OCI-M1 (cell line): ENCODE measurements at places on chromosomes 12 and 14.
A peak's percentile ranks its signal among the peaks of the same experiment; 100 is the strongest.

DNA sequence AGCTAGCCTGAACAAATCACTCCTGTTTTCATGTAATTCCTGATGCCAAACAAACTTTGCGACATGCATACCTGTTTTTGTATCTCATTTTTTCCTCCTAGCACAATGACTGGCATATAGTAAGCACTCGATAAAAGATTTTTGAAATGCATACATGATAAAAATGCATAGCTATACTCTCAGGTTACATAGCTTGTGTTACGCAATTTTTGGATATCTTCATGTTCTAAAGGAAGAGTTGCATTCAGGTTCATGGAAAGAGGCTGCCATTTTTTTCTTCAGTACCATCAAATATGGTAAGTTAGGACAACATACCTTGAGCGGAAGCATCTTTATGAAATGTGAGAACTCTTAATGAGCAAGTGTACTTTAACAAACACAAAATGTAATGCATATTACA lies 284.8 kb upstream of the DIO2 start:
- DNase-seq = no peak

DNA sequence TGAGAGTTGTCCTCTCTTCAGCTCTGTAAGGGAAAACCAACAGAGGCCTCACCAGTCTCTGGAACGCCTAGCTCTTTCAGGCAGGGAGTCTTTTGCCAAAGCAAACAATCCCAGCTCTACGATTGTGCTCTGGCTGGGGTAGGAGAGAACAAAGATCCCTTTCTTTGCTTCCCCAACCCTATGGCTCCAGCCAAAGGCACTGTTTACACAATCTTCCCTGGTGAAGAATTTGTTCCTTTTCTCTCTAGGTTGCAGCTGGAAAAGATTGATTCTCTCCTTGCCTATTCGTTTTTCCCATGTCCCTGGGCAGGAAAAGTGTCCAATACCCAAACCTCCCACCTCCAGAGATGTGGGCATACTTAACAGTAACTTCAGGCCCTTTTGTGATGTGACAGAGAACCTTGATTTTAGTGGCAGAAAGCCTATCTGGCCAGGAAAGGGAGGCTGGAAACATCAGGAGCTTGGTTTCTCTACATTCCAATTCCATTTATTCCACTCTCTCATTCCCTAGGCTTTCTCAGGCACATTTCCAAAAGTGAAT lies 16.8 kb downstream of the ATP5MC2 start:
- DNase-seq = no peak

DNA sequence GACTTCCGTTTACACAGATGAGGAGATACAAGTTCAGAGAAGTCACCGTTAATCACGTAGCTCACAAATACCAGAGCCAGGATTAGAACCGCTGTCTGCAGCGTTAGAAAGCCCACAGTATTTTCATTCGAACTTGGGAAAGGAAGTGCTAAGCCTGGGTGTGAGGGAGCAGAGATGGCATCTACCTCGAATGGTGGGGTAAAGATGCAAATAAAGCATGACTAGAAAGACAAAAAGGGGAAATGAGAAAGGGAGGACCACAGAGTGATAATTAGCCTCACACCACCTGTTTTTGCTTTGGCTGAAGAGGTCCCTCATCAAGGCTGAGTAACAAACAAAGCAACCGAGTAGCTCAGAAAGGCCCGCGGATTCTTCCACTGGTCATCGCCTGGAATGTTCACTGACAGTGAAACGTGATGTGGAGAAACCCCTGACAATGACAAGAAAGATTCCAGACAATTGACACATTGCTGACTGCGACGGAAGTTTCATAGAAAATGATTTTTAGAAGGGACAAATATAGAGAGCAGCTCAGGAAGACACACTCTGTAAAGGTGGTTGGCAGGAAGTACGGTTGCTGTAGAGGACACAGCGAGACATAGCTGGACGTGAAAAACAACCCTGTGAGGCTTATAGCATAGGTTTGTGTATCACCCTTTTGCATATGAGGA lies 31.5 kb upstream of the BHLHE41 start:
- peak; percentile 48 for DNase-seq

- no peak for DNase-seq
Measured at GRCh38 chr14:73991092-73991491, 28.0 kb downstream of the ENTPD5 start.

GRCh38 chr14:61132894-61133293 lies 148.2 kb downstream of the TMEM30B start:
- DNase-seq = peak; percentile 21

DNA sequence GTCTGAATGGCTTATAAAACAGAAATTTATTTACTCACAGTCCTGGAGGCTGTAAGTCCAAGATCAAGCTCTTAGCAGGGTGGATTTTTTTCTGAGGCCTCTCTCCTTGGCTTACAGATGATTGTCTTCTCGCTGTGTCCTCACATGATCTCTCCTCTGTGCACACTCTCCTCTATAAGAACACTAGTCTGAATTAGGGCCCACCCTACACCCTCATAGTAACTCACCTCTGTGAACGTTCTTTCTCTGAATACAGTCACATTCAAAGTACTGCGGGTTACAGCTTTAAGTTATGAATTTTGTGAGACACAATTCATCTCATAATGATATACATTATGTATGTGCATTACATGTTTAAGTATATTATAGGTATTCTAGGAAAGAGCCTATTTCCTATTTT lies 135.7 kb upstream of the ATXN7L3B start:
- no peak for DNase-seq
